Erythroblast (primary cell): ENCODE measurements at places on chromosomes 7 and 10.

DNA sequence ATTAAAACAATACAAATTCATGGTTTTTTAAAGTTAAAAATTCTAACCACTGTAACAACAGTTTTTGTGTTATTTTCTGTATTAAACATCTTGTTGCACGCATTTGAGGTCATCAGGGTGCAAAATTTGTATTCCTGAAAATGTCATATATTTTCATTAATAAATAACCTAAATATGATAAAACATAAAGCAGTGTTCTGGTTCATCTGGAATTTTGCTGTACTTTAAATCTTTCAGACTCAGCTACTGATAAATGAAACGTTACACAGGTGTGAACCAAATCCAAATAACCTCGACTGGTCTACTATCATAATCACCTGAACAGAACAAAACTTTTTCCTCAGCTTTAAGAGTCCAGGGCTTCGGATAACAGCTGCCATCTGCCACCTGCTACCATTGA is 6.9 kb downstream of the IFIT2 start:
- no peak for DNase-seq

DNA sequence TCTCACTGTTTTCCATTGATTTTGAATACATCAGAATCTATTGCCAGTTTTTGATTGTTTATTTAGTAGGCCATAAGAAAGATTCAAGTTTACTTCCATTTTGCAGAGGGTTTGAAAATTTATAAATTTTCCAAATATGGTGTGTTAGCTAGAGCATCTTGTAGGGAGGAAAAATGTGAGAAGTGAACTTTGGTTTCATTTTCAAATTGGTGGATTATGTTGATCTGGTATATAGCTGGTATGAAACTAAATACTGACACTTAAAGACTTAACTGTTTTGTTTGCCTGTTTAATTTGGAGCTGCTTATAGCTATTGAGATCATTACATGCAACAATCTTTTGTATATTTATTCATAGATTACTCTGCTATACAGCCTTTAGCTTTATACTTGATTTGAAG is 108.1 kb downstream of the ADAM22 start:
- no peak for DNase-seq

GRCh38 chr7:148093375-148094166 is 497.0 kb upstream of the C7orf33 start:
- no peak for DNase-seq

DNA sequence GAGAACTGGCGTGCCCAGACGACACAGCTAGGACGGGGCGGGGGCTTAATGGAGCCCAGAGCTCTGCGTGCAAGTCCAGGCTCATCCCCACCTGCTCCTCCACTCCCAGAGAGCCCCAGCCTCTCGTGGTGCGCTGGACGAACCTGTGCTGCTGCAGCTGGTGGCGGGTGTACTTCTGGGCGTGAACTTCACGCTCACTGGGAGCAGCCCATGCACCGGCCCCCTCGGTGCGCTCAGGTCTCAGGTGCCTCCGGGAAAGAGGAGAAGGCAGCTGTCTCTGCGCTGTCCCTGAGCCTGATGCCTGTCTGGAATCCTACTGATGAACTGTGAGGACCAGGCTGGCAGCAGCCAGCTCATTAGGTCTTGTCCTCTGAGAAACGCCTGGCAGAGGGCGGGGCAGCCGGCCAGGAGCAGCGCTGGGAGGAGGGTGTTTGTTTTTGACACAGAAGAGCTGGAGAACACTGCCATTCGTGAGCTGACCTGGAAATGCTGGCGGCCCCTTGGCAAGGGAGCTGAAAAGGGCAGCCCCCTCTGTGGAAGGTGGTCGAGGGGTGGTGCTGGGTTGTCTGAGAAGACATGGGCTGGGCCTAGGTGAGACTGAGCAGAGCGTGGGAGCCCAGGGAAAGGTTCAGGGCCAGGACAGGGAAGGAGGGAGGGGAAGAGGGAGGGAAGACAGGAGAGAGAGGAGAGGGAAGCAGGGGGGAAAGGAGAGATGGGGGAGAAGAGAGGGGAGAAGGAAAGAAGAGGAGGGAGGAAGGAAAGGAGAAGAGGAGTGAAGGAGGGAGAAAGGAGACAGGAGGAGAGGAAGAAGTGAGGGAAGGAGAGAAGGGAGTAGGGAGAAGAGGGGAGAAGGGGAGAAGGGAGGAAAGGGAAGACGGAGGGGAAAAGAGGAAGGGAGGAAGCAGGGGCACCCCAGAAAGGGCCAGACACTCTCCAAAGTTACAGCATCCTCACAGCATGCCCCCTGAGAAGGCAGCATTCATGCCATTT is 53.5 kb upstream of the TNS3 start:
- DNase-seq: no peak

- no peak for DNase-seq
Measured at GRCh38 chr10:113515601-113516000, 37.3 kb upstream of the HABP2 start.

- DNase-seq: no peak
Measured at GRCh38 chr10:24814568-24815313, 91.1 kb upstream of the ARHGAP21 start.

DNA sequence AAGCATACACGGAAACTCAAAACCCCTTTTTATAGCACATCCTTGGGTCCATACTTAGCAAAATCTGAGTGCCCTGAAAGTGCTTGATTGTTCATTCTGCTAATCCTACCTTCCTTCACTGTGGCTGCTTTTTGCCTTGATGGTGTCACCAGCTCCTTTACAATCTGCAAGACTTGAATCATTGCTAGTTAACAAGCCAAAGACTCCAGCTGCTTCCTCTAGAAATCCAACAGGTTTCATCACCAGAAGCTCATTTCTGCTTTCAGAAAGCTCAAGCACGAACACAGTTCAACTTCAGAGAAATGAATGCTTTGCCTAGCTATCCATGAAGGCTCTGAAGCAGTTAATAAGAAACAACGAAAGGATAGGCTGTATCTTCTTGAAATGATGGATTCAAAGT is 38.0 kb downstream of the USP6NL start:
- DNase-seq: no peak

GRCh38 chr10:100154666-100155065 is 31.2 kb downstream of the ERLIN1 start:
- DNase-seq: no peak

DNA sequence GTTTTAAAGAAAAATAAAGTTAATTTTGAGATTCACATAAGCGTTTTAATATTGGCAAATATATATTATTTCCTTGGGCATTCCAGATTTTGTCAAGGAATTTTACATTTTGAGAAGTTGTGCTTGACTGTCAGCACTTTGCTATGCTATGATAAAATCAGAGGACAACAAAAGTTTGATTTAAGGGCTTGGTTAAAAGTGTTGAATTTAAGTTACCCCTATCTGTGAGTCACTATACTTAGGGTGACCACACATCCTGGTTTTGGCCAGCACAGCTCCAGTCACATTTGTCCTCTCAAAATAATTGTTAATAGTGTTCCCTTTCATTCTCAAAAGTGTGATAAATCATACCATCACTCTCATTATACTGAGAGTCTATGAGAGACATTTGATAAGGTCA is 34.2 kb upstream of the ANK3 start:
- DNase-seq: no peak

DNA sequence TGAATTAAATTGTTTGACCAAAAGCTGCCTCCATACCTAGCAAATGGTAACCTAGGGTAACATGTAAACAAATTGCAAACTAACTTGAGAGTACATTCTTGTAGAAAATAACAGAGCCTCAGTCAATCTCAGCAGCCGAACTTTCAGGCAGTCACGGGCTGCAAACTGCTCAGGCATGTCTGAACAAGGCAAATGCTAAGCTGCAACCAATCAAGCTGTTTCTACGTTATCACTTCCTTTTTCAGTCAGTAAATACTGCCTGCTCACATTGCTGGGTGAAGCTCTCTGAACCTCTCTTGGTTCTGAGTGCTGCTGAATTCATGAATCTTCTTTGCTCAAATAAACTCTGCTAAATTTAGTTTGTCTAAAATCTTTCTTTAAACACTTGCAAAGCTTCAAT is 1212.4 kb downstream of the SORCS1 start:
- no peak for DNase-seq

DNA sequence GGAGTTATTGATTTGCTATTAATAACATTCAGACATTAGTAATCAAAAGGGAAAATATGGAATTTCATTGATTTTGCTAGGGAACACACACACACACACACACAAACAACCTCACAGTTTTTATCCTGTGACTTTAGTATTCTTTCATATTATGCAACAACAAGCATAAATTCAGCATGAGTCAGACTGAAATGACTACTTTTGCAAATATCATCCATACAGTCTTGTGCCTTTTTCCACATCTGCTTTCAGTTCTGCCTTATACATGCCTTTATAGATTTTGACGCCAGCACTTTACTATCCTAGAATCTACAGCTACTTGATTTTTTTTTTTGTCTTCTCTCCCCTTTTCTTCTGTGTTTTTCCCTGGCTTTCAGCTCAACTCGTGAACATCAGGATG is 975.8 kb upstream of the LRRTM3 start:
- DNase-seq: no peak

GRCh38 chr7:146661929-146662328 is 545.3 kb downstream of the CNTNAP2 start:
- DNase-seq: no peak

GRCh38 chr10:6204341-6205191 is 1.8 kb downstream of the PFKFB3 start:
- no peak for DNase-seq

GRCh38 chr10:116668018-116668417 is 47.3 kb downstream of the PNLIPRP2 start:
- DNase-seq: no peak

GRCh38 chr10:88182601-88182930 is 319.1 kb downstream of the PTEN start:
- DNase-seq: no peak

GRCh38 chr7:158723266-158723665 is 18.7 kb upstream of the NCAPG2 start:
- no peak for DNase-seq

DNA sequence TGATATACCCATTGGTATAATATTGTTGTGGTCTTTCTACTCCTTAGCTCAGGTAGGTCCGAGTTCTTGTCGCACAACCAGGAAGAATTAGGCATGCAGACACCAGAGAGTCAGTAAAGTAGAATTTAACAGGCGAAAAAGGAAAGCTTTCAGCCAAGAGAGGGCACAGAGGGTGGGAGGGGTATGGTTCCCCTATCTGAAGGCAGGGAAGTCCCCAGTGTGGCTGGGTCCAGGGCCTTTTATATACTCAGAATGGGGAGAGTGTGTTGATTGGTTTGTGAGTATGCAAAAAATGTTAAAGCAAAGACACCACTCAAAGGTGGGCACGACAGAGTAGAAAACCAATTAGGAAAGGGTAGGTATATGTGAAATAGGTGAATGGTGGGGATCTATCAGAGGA is 53.9 kb downstream of the IMMP2L start:
- DNase-seq: no peak

DNA sequence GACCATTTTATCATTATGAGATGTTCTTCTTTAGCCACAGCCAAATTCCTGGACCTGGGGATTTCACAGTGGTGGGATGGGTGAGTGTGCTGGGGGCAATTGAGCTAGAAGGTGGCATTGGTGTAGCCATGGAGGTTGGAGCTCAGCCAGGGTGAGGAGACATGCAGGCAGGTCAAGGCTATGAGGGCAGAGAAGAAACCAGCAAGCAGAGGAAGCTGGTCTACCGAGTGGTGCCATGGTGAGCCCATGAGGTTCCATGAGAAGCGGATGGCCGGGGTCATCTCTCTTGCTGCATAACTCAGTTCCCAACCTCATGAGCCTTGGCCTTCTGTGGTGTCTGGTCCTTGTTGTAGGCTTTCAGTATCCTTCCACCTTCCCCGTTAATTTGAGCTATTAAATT is 91.4 kb downstream of the CARD11 start:
- no peak for DNase-seq

- DNase-seq: no peak
Measured at GRCh38 chr7:45185028-45185863, 27.7 kb downstream of the RAMP3 start.

DNA sequence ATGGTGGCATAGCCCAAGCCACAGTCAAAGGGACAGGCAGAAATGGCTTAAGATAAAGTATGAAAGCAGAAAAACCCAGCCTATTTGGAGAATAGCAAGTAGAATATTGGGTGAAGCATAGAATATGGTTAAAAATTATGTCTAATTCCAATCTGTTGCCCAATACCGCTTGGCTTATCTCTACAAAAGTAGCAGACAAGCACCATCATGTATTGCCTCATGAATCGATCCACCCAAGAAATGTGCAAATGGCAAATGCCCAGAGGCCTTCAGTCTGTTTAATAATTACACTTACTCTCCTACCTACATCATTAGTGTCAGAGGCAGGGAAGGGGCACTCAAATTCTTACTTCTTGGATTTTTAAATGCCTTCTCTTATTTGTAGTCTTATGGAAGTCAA is 130.9 kb upstream of the ADAM12 start:
- no peak for DNase-seq

DNA sequence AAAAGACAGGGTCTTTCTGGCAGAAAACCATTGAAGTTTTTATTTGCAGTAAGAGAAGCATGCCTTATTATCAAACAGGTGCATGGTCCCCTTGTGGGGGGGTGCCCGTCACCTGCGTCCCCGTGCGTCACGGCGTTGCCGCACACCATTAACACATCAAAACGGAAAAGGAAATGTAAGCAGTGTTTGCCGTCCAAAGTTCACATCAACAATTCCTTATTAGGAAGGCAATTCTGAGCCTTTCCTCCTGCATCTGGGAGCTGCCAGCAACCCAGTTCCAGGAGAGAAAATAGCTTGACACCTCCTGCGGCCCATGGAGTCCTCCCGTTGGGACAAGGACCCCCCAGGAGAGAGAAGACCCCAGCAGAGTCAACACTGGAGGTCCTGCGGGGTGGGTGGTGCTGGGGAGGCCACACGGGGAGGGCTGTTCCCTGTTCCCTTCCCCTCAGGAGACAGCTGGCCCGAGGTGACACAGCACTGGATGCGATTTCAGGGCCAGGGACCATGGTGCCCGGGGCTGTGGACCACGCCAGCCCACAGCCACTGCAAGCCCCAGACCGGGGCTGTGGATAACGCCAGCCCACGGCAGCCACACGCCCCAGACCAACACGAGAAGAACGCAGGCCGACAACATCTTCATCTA is 39.5 kb downstream of the DIP2C start:
- no peak for DNase-seq

GRCh38 chr10:3774018-3774813 is 10.8 kb downstream of the KLF6 start:
- DNase-seq: no peak

- no peak for DNase-seq
Measured at GRCh38 chr7:150778014-150778737, 22.0 kb downstream of the TMEM176B start.

DNA sequence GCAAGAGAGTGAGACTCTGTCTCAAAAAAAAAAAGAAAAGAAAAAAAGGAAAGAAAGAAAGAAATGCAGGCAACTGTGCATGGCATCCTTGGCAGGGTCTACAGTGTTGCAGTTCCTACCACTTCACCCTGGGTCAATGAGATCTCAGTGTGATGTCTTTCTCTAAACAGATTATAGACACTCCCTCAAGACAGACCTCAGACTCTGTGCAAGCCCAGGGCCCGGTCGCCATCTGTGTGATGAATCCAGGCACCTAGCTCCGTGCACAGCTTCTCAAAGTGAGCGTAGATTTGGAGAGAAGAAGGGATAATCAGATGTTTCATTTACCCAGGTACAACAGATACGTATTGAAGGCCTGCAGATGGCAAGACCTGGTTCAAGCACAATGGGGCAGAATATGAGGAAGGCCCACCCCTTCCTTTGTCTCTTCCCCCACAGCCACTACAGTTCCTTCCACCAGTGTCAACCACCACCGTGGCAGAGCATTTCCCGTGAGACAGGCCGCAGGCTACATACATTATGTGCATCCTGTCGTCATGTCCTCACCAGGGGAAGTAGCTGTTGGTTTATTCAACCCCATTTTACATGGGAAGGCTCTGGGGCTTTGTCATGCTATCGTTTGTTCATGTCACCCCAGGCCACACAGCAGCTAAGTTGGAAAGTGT is 471.7 kb upstream of the GALNT17 start:
- DNase-seq: no peak
